ENCODE measurements at places on chromosomes 5 and 9. TPM values are rescaled to one million over a fixed set of nuclear protein-coding genes. Genes with fewer than 3 reads are reported as not detected.
A peak's percentile ranks its signal among the peaks of the same experiment; 100 is the strongest.

GRCh38 chr5:33235304-33235703, 205.5 kb upstream of the TARS1 start:
- no peak overlapping the region for H3K27ac ChIP-seq
- H3K4me1 ChIP-seq: peaks cover 19% of the 10 kb centered on the region
- no peak for DNase-seq
- no peak overlapping the region for H3K4me3 ChIP-seq
- H3K36me3 ChIP-seq: no peaks in the 10 kb centered on the region
- H3K27me3 ChIP-seq: no peaks in the 10 kb centered on the region

DNA sequence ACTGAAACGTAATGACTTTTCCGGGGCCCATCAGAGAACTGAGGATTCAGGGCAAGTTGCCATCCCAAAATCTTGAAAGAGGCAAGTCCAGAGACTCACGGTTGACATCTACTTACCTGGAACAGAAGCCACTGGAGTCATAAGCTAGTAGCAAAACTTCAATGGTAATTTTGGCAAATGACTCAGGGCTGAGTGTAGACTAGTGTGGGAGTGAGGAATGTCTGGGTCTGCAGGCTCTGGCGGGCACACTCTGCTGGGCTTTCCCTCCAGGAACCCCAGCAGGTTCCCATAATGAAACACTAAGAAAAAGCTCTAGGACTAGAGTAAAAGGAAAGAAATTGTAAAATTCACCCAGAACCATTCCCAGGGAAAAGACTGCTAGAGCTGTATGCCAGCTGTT, 122.9 kb upstream of the NFIL3 start:
- no peak overlapping the region for H3K27ac ChIP-seq
- H3K27me3 ChIP-seq: 0 out of 2 replicates have a peak, but pooled peaks cover 1% of the 10 kb centered on the region
- peak; percentile 39 for DNase-seq
- no peaks in the 10 kb centered on the region for H3K36me3 ChIP-seq
- peak overlapping the region; percentile 45 for H3K4me3 ChIP-seq
- H3K4me1 ChIP-seq: peaks cover 38% of the 10 kb centered on the region

DNA sequence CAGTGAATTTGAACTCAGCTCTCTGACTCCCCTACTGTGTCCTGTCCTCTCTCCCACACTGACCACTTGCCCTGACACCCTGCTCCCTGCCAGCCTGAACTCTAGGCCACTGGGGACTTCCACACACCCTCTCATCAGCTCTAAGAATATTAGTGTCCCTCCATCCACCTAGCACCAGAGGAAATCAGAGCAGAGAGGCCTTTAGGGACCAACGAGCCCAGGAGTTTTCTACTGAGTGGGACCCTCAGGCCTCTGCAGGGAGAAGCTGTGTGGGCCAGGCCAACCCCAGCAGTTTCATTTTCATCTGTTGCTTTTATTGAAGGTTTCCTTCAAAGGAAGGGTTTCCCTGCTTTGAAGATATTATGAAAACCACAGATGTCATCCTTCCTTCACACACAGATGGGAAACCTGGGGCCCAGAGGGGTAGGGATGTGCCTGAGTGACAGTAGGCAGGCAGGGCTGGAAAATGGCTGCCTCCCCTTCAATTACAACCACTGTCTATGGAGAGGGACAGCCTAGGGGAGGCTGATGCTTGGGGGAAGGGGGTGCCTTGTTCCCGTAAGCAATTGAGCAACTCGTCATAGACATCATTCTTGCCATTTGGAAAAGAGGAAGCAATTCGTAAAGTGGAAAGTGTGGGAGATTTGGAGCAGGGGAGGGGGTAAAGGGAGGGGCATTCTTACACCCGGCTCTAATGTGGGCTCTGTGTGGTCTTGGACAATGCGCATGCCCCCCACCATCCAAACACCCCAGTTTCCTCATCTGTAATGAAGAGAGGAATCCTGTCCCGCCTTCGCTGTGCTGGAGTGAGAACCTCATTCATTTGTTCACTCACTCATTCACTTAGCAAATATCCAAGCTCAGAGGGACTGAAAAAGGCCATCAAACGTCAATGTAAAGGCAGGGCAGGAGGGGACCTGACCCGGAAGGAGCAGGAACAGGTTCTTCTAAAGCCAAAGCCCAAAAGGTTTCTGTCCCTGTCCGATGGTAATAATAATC, 3.9 kb downstream of the GLIPR2 start:
- H3K4me1 ChIP-seq: peaks cover 34% of the 10 kb centered on the region
- no peak overlapping the region for H3K4me3 ChIP-seq
- H3K27me3 ChIP-seq: peaks cover 7% of the 10 kb centered on the region
- H3K27ac ChIP-seq: no peak overlapping the region
- no peak for DNase-seq

GRCh38 chr9:25917731-25918362, 239.6 kb upstream of the TUSC1 start:
- H3K4me1 ChIP-seq: peaks cover 12% of the 10 kb centered on the region
- no peaks in the 10 kb centered on the region for H3K36me3 ChIP-seq
- H3K4me3 ChIP-seq: no peak overlapping the region
- H3K27me3 ChIP-seq: peaks cover 1% of the 10 kb centered on the region

DNA sequence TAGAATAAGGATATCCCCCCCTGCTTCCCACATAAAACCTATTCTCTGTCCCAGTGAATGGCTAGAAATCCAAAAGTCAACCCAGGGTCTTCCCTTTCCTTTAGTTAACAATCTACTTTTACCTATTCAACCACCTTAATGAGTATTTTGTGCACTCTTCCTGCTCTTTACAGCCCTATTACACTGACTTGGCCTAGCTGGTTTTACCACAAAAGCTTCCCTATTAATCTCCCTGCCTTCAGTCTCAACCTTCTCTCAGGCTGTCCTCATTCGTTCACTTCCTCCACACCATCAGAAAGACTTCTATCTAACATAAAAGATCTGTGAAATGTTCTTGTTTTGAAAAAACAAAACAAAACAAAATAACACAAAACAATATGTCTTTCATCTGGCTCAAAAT, 16.2 kb downstream of the CTNNAL1 start:
- H3K27me3 ChIP-seq: no peaks in the 10 kb centered on the region
- DNase-seq: no peak
- no peak overlapping the region for H3K27ac ChIP-seq
- no peak overlapping the region for H3K4me3 ChIP-seq
- H3K4me1 ChIP-seq: peaks cover 41% of the 10 kb centered on the region

- H3K4me3 ChIP-seq: no peak overlapping the region
- peaks cover 2% of the 10 kb centered on the region for H3K27me3 ChIP-seq
- H3K27ac ChIP-seq: no peak overlapping the region
Measured at GRCh38 chr5:149935431-149935901, 9.1 kb downstream of the PDE6A start.

DNA sequence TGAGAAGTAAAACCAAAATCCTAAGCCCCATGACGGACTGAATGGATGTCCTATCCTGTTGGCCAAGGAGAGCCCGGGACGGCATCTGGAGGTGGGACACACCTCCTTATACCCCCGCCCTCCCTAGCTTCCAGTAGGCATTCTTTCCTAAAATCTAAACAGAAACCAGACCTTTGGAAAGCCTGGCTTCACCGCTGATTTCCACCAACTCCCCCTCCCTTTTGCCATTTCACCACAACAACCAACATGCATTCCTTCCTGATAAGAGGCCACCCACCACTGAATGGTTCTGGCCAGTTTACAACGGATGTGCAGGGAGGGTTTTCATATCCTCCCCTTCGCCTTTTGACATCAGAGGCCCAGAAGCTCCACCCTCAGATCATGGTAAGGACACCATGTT, 9.2 kb upstream of the RARS1 start:
- H3K36me3 ChIP-seq: no peaks in the 10 kb centered on the region
- no peak for DNase-seq
- peaks cover 31% of the 10 kb centered on the region for H3K4me1 ChIP-seq
- H3K27me3 ChIP-seq: peaks cover 4% of the 10 kb centered on the region
- H3K4me3 ChIP-seq: no peak overlapping the region
- peak overlapping the region; percentile 4 for H3K27ac ChIP-seq

GRCh38 chr9:71941060-71941568, 29.7 kb downstream of the C9orf85 start:
- H3K27ac ChIP-seq: peak overlapping the region; percentile 47
- H3K4me1 ChIP-seq: peaks cover 81% of the 10 kb centered on the region
- H3K27me3 ChIP-seq: no peaks in the 10 kb centered on the region
- DNase-seq: peak; percentile 42
- peaks cover 6% of the 10 kb centered on the region for H3K36me3 ChIP-seq
- peak overlapping the region; percentile 3 for H3K4me3 ChIP-seq

GRCh38 chr5:22471154-22471553, 382.0 kb downstream of the CDH12 start:
- peaks cover 11% of the 10 kb centered on the region for H3K36me3 ChIP-seq
- no peaks in the 10 kb centered on the region for H3K4me1 ChIP-seq
- DNase-seq: no peak
- H3K27me3 ChIP-seq: no peaks in the 10 kb centered on the region
- H3K27ac ChIP-seq: no peak overlapping the region
- no peak overlapping the region for H3K4me3 ChIP-seq

DNA sequence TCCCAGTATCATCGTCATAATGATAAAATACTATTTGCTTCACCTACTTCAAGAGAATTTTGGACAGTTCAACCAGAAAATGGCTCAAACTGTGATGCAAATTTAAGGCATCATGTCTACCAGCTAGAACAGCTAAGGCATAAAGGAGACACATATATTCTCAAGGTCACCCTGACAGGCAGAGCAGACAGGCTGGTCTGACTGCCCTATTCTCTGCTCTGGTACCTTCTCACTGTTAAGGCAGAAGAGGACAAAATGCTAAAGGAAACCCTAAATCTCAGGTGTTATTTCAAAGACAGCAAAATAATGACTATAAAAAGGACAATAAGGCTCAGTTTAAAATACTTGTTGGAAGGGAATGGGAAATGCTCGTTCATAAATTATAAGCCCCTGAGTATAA, 87.2 kb downstream of the MRPS27 start:
- peaks cover 49% of the 10 kb centered on the region for H3K4me1 ChIP-seq
- no peak overlapping the region for H3K27ac ChIP-seq
- DNase-seq: no peak
- peaks cover 1% of the 10 kb centered on the region for H3K27me3 ChIP-seq

- H3K36me3 ChIP-seq: 0 out of 2 replicates have a peak, but pooled peaks cover 4% of the 10 kb centered on the region
- H3K27ac ChIP-seq: no peak overlapping the region
- H3K27me3 ChIP-seq: peaks cover 14% of the 10 kb centered on the region
- no peaks in the 10 kb centered on the region for H3K4me1 ChIP-seq
- H3K4me3 ChIP-seq: no peak overlapping the region
- DNase-seq: no peak
Measured at GRCh38 chr9:91572811-91573210, 149.2 kb upstream of the NFIL3 start.

DNA sequence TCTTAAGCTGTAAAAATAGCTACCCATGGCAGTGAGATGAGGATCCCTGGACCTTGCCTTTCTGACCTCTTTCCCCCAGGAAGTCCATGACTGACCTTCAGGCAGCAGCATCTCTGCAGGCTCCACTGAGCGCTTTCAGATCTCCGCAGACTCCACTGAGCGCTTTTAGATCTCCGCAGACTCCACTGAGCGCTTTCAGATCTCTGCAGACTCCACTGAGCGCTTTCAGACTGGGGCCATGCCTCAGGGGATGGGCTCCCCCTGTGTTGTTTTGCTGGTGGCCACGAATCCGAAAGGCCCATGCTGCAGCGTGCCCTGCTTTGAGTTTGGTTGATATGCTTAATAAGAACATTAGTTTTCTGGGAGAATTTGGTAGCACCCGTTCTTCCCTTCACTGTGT, 254.2 kb downstream of the FANCC start:
- peaks cover 76% of the 10 kb centered on the region for H3K4me1 ChIP-seq
- DNase-seq: no peak
- H3K36me3 ChIP-seq: peaks cover 51% of the 10 kb centered on the region
- peak overlapping the region; percentile 65 for H3K27ac ChIP-seq

- peaks cover 15% of the 10 kb centered on the region for H3K4me1 ChIP-seq
- peaks cover 37% of the 10 kb centered on the region for H3K36me3 ChIP-seq
- no peaks in the 10 kb centered on the region for H3K27me3 ChIP-seq
- no peak for DNase-seq
- H3K27ac ChIP-seq: no peak overlapping the region
Measured at GRCh38 chr5:64923151-64923685, 154.5 kb downstream of the CWC27 start.

PCAT7 gene
- total RNA-seq: not detected

GHR gene
- 1.7 TPM for total RNA-seq

EGFLAM gene
- total RNA-seq: 5.8 TPM

APBA1 gene
- 17.9 TPM for total RNA-seq

GDF9 gene
- total RNA-seq: 0.12 TPM

GAPT gene
- total RNA-seq: not detected

PPP1R26 gene
- total RNA-seq: 12.4 TPM

EMB gene
- not detected for total RNA-seq

IGFBPL1 gene
- total RNA-seq: not detected
